ENCODE measurements at places on chromosomes 1 and 21.

GRCh38 chr1:205858141-205858961, 8.4 kb upstream of the PM20D1 start:
- H3K27ac ChIP-seq = no peak overlapping the region
- DNase-seq = no peak
- no peak overlapping the region for H3K4me3 ChIP-seq
- no peaks in the 10 kb centered on the region for H3K36me3 ChIP-seq

GRCh38 chr1:96191165-96191564, 530.4 kb upstream of the PTBP2 start:
- no peak overlapping the region for H3K27ac ChIP-seq
- H3K4me3 ChIP-seq = no peak overlapping the region
- DNase-seq = no peak
- H3K36me3 ChIP-seq = no peaks in the 10 kb centered on the region
- no peaks in the 10 kb centered on the region for H3K4me1 ChIP-seq
- H3K27me3 ChIP-seq = no peaks in the 10 kb centered on the region

DNA sequence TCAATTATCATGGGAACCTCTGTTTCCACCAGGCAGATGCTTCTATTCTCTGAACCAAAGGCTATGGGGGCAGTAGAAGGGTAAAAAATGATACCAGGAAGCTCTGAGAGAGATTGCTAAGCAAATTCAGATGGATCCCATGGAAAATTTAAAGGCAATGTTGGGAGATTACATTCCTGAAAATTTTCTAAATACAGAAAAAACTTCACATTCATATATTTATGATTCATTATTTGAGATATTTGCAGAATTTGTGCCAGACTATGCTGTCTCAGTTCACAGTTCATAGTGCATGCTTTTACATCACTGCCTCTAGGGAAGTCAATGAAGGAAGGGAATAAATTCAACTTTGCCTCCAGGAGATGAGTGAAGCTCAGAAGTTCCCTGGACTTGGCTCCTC, 57.5 kb downstream of the KCNT2 start:
- H3K27ac ChIP-seq = no peak overlapping the region
- no peaks in the 10 kb centered on the region for H3K4me1 ChIP-seq
- no peaks in the 10 kb centered on the region for H3K27me3 ChIP-seq
- no peak overlapping the region for H3K4me3 ChIP-seq
- no peaks in the 10 kb centered on the region for H3K36me3 ChIP-seq
- no peak for DNase-seq

- no peak overlapping the region for H3K4me3 ChIP-seq
- no peak overlapping the region for H3K27ac ChIP-seq
- no peaks in the 10 kb centered on the region for H3K36me3 ChIP-seq
- H3K27me3 ChIP-seq = no peaks in the 10 kb centered on the region
These were observed 8.7 kb downstream of the PTCH2 start for GRCh38 chr1:44834328-44834727.

DNA sequence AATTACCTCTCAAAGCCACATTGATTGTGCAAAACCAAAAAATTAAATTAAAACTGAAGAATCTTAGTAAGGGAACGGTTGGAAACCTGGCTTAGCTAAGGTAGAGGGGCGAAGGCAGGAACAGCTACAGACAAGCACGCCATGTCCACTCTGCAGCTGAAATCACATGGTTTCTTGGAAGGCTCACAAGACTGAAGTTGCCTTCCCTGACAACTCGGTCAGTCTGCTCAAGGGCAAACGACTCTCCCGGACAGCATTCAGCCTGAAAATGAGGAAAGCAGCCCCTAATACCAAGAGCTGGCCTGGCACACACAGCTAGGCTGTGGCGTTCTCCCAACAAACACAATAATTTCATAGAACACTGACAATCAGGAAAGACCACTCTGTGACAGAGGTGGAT, 22.7 kb upstream of the BECN2 start:
- H3K36me3 ChIP-seq = no peaks in the 10 kb centered on the region
- no peak overlapping the region for H3K27ac ChIP-seq
- H3K4me3 ChIP-seq = no peak overlapping the region
